ENCODE measurements at places on chromosomes 2 and 18. TPM values are rescaled to one million over a fixed set of nuclear protein-coding genes. Genes with fewer than 3 reads are reported as not detected.
A peak's percentile ranks its signal among the peaks of the same experiment; 100 is the strongest.

DNA sequence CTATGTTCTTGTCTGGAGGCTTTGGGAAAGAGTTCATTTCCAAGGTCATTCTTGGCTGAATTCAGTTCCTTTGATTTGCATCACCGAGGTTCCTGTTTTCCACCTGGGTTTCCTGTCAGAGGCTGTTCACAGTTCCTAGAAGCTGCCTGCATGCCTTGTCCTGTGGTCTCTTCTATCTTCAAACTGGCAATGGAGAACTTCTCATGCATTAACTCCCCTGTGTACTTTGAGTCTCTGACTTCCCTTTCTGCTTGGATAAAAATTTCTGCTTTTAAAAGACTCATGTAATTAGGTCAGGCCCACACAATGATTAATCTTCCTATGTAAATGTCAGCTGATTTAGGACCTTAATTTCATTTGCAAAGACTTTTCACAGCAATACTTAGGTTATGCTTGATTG, 499.3 kb upstream of the FANCL start:
- no peaks in the 10 kb centered on the region for H3K4me1 ChIP-seq
- no peak for DNase-seq
- H3K27ac ChIP-seq = no peak overlapping the region
- H3K4me3 ChIP-seq = no peak overlapping the region

CRYGD gene
- total RNA-seq = not detected

DNA sequence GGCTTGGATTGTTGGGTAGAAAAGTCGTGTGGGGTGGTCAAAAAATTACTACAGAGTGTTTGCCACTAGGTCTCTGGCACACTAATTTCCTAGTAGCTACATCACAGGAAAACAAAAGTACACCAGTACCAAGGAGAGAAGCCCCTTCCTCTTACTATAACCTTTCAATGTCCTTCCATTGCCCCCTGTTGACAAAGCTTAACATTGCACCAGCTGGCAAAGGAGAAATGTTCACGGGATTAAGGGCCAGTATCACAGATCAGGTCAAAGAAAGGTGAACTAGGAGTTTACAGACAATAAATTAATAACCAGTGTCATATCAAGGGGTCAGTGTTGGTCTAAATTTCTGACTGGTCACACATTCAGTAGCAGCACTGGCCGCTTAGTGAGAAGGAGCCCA, 1139.6 kb upstream of the FAM98A start:
- H3K27me3 ChIP-seq = peaks cover 13% of the 10 kb centered on the region
- no peaks in the 10 kb centered on the region for H3K36me3 ChIP-seq
- H3K27ac ChIP-seq = no peak overlapping the region
- DNase-seq = peak; percentile 4

GRCh38 chr2:201925056-201925455, 108.6 kb upstream of the FZD7 start:
- no peak overlapping the region for H3K27ac ChIP-seq
- no peaks in the 10 kb centered on the region for H3K4me1 ChIP-seq
- no peaks in the 10 kb centered on the region for H3K36me3 ChIP-seq
- H3K27me3 ChIP-seq = no peaks in the 10 kb centered on the region

- H3K4me1 ChIP-seq = no peaks in the 10 kb centered on the region
- DNase-seq = no peak
- no peaks in the 10 kb centered on the region for H3K36me3 ChIP-seq
- no peak overlapping the region for H3K27ac ChIP-seq
- H3K4me3 ChIP-seq = no peak overlapping the region
Measured at GRCh38 chr2:165191096-165191728, 12.6 kb downstream of the SCN3A start.

DNA sequence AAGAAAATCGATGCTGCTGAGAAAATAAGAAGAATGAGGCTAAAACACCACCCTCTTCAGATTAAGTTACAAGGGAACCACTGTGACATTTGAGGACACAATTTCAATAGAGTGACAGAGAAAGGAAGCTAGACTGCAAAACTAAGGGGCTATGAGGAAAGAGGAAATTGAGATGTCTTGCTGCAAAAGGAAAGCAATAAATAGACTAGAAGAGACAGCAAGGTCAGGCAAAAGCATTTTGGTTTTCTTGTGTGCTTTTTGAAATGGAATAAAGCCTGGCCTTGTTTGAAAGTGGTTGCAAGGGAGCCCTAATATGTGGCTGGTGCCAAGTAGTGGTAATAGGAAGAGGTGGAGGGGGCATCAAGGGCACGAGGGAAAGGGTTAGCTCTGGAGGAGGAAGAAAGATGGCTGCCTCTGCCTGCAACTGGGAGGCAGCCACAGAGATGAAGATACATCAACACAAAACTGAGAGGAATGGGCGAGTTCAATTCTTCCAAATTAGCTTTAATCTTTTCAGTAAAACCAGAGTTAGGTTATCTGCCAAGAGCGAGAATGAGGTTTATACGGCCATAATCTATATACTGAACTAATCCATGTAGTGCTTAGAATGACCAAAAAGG, 1.2 kb upstream of the MRO start:
- peaks cover 20% of the 10 kb centered on the region for H3K4me1 ChIP-seq
- H3K4me3 ChIP-seq = no peak overlapping the region
- H3K36me3 ChIP-seq = no peaks in the 10 kb centered on the region

GRCh38 chr18:25126751-25127150, 225.2 kb downstream of the ZNF521 start:
- no peak overlapping the region for H3K4me3 ChIP-seq
- no peaks in the 10 kb centered on the region for H3K27me3 ChIP-seq
- no peak overlapping the region for H3K27ac ChIP-seq
- H3K36me3 ChIP-seq = peaks cover 22% of the 10 kb centered on the region
- no peaks in the 10 kb centered on the region for H3K4me1 ChIP-seq
- DNase-seq = no peak

GRCh38 chr2:10469955-10470608, 22.0 kb upstream of the ODC1 start:
- H3K36me3 ChIP-seq = no peaks in the 10 kb centered on the region
- no peak overlapping the region for H3K4me3 ChIP-seq
- no peak overlapping the region for H3K27ac ChIP-seq
- DNase-seq = no peak

CCDC138 gene
- 39.7 TPM for total RNA-seq

GRCh38 chr18:37465958-37466357, 99.6 kb downstream of the CELF4 start:
- no peak overlapping the region for H3K27ac ChIP-seq
- peaks cover 9% of the 10 kb centered on the region for H3K27me3 ChIP-seq
- H3K36me3 ChIP-seq = no peaks in the 10 kb centered on the region
- H3K4me1 ChIP-seq = peaks cover 12% of the 10 kb centered on the region
- no peak for DNase-seq
- H3K4me3 ChIP-seq = no peak overlapping the region

STARD7 gene
- total RNA-seq = 186 TPM

MYO7B gene
- 0.28 TPM for total RNA-seq

DNA sequence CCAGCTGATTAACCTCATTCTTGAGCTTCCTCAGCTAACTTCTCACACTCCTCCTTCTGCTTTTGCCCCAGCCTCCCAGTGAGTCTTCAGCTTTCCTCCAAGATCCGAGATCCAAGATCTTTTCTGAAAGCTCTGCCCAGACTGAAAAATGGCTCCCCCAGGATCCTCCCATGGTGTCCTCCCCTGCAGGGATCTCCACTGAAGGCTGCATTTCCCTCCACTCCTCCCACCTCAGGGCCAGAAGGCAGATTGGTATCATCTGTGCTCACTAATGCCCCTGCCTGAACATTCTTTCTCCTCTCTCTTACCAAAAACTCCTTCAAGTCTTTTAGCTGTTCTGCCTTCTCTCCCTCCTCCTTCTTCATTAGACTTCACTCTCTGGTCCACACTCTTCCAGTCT, 6.1 kb upstream of the FOXI3 start:
- no peaks in the 10 kb centered on the region for H3K36me3 ChIP-seq
- no peak overlapping the region for H3K4me3 ChIP-seq
- no peak overlapping the region for H3K27ac ChIP-seq
- peaks cover 51% of the 10 kb centered on the region for H3K27me3 ChIP-seq
- no peak for DNase-seq
- no peaks in the 10 kb centered on the region for H3K4me1 ChIP-seq

DNA sequence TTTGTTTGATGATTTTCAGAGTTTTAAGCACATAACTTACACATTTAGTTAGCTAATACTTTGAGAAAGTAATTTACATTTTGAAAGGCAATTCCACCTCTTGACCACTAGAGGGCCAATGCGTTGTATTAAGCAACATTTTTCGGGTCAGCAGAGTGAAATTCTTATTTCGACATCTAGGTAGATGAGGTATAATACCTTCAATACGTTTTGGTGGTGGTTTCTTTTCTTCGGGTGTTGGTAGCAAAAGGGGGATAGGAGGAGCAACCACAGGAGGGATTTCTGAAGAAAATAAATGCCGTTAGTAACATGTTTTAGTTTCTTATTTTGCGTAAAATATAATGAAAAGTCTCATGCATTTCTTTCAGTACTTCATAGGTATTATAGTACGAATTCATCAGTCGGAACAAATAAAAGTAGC, 106.3 kb downstream of the TTN start:
- peaks cover 5% of the 10 kb centered on the region for H3K4me1 ChIP-seq
- no peak overlapping the region for H3K27ac ChIP-seq
- no peak for DNase-seq

DNA sequence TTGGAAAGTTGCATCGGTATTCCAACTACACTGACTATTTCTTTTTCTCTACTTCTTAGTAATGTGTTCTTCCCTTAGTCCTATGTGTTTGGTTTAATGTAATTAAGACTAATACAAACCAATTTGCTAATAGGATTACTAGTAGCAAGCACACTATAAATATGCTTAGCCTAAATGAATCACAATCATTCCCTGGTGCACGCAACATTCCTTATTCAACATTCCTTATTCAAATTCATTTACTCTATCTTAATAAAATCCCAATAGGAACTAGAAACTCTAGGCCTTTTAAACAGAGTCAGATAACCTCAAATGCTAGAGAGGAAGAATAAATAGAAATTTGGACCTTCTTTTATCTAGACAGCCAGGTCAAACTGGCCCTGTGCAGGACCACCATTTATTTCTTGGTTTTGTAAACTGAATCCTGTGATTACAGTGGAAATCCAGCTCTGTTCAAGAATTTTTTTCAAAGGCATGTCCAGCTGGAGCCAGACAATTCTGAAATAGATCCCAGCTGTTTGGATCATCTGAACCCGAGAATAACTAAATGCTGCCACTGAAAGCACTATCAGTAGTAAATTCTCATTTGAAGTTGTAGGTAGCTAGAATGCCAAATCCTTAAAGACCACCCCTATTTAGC, 103.1 kb downstream of the PPP1R1C start:
- no peaks in the 10 kb centered on the region for H3K27me3 ChIP-seq
- DNase-seq = no peak
- peaks cover 5% of the 10 kb centered on the region for H3K36me3 ChIP-seq
- no peak overlapping the region for H3K27ac ChIP-seq

DNA sequence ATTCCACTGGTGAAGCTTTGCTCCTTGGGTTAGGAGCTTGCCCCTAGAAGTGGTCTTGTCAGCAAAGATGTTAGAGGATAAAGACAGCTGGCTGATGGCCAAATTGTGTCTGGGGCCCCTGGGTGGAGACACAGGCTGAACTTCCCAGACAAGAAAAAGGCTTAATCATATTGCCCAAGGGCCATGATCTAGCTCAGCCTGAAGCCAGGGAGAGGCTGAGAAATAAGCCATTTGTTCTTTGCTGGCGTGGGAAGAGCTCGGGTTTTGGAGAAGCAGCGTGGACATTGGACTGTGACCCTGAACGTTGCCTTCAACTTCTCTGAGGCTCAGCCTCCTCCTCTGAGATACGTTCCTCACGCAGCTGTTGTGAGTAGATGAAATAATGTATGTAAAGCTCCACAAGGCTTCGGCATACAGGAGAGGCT, 153.0 kb downstream of the ZFP36L2 start:
- no peak for DNase-seq
- H3K27me3 ChIP-seq = no peaks in the 10 kb centered on the region
- peaks cover 75% of the 10 kb centered on the region for H3K4me1 ChIP-seq

PLCD4 gene
- 0.37 TPM for total RNA-seq

TMEM247 gene
- not detected for total RNA-seq

DNA sequence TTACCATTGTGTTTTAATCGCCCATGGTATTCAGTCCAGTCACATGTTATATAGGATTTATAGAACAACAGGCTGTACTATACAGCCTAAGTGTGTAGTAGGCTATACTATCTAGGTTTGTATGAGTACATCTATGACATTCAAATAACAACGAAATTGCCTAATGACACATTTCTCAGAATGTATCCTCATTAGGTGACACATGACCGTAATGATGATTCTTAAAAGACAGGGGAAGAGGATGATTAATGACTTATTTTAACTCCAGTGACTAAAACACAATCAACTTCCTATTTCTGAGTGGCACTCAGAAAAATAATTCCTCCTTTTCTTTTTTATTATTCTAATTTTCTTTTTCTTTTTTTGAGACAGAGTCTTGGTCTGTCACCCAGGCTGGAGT, 63.0 kb upstream of the ACSL3 start:
- no peak overlapping the region for H3K27ac ChIP-seq
- H3K27me3 ChIP-seq = no peaks in the 10 kb centered on the region
- DNase-seq = no peak
- peaks cover 53% of the 10 kb centered on the region for H3K4me1 ChIP-seq

DNA sequence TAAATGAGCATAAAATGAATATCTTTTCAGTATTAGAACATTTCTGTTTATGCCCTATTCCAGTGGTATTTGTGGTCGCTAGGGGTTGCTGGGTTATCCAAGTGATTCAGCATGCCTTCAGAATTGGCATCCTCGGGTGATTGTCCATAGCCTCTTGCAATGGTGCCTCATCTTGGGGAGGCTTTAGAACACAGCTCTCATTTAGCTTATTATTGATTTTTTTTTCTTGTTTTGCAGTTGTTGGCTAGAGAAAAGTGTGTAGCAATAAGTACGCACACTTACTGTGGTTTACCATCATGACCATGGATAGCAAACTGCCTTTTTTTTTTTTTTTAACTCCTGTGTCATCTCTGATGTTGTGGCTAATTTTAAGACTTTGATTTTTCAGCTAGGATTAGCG, 33.6 kb downstream of the PLEKHA3 start:
- no peaks in the 10 kb centered on the region for H3K27me3 ChIP-seq
- H3K4me3 ChIP-seq = no peak overlapping the region
- no peak overlapping the region for H3K27ac ChIP-seq
- peaks cover 23% of the 10 kb centered on the region for H3K36me3 ChIP-seq

IFIH1 gene
- total RNA-seq = 0.27 TPM

GRCh38 chr18:7521226-7521856, 45.8 kb upstream of the PTPRM start:
- no peak for DNase-seq
- H3K27me3 ChIP-seq = no peaks in the 10 kb centered on the region
- no peak overlapping the region for H3K4me3 ChIP-seq
- H3K27ac ChIP-seq = peak overlapping the region; percentile 31
- no peaks in the 10 kb centered on the region for H3K36me3 ChIP-seq

CASP8 gene
- 2.5 TPM for total RNA-seq

- H3K4me1 ChIP-seq = peaks cover 16% of the 10 kb centered on the region
- no peaks in the 10 kb centered on the region for H3K27me3 ChIP-seq
- H3K27ac ChIP-seq = no peak overlapping the region
- H3K36me3 ChIP-seq = peaks cover 2% of the 10 kb centered on the region
Measured at GRCh38 chr2:144133936-144134665, 385.8 kb downstream of the ZEB2 start.

SLC30A3 gene
- 0.93 TPM for total RNA-seq

- H3K4me1 ChIP-seq = no peaks in the 10 kb centered on the region
- DNase-seq = no peak
- H3K27ac ChIP-seq = no peak overlapping the region
Measured at GRCh38 chr2:152613235-152613634, 104.0 kb downstream of the PRPF40A start.

CASP10 gene
- total RNA-seq = not detected

GRCh38 chr2:33380001-33380609, 96.3 kb upstream of the RASGRP3 start:
- H3K27me3 ChIP-seq = no peaks in the 10 kb centered on the region
- no peaks in the 10 kb centered on the region for H3K36me3 ChIP-seq
- no peak for DNase-seq
- H3K4me3 ChIP-seq = no peak overlapping the region
